ENCODE measurements at places on chromosomes 5 and 9.

DNA sequence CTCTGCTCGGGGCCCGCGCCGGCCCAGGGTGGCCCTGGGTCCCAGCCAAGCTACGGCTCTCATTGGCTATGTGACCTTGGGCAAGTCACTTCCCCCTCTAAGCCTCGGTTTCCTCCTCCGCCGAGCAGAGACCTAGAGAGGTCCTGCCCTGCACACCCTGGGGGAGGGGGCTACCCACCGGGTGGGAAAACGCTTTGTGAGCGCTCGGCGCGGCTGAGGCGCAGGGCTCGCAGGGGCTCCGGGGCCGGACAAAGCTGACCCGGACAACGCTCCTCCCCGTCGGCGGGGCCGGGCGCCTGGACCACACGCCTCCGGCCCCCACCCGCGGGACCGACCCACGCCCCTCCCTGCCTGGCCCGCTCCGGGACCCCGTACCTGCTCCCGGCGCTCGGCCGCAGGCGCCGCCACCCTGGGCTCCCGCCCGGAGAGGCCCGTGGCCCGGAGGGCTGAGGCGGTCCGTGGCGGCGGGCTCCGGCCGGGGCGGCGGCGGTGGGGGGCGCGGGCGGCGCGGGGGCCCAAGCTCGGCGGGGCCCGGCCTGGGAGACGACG is 85.7 kb upstream of the MELK start:
- DNase-seq, result no peak

GRCh38 chr9:99241106-99241505 is 19.0 kb downstream of the SEC61B start:
- no peak for DNase-seq

GRCh38 chr9:131423171-131423581 is 29.3 kb downstream of the PRRC2B start:
- no peak for DNase-seq

GRCh38 chr9:98899408-98900056 is 44.2 kb upstream of the COL15A1 start:
- no peak for DNase-seq

DNA sequence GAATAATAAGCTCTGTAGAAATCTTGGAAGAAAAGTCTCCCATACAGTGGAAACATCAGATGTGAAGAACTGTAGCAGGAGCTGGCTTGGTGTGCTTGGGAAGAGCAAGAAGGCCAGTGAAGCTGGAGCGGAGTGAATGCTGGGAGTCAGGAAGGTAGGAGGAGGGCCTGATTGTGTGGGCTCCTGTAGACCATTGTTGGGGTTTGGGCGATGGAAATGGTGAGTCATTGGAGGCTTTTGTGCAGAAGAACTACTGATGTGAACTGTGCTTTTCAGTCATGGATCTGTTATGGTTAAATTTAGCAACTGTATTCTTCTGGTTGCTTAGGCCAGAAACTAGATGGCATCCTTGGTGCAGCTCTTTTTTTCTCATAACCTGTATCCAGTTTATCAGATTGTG is 2.3 kb downstream of the ICE1 start:
- no peak for DNase-seq

GRCh38 chr5:154999865-155000264 is 13.7 kb upstream of the KIF4B start:
- DNase-seq, result no peak

- no peak for DNase-seq
Measured at GRCh38 chr9:92641092-92641809, 28.7 kb downstream of the IPPK start.

DNA sequence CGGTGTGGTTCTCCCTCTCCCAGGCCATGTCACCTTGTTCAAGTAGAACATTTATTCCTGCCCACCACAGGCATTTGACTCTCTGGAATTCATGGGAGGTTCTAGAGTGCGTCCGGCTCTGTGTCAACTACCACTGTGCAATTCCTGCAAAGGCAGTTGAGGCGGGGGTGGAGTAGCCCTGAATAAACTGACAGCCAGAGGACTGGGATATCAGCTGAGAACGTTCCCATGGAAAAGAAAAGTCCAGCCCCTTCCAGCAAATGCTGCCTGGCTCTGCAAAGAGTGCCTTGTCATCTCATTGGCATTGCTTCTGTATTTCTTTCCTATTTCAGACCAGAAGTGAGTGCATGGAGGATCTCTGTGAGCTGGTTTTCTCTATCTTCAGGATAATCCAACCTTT is 18.9 kb upstream of the MEGF9 start:
- no peak for DNase-seq

GRCh38 chr5:134100283-134101091 is 14.0 kb upstream of the TCF7 start:
- DNase-seq, result no peak

GRCh38 chr5:35044649-35045048 is 3.1 kb downstream of the AGXT2 start:
- DNase-seq, result no peak

- DNase-seq, result no peak
Measured at GRCh38 chr5:39654715-39655114, 229.9 kb upstream of the DAB2 start.

- no peak for DNase-seq
Measured at GRCh38 chr9:5531101-5531882, 21.0 kb downstream of the PDCD1LG2 start.

GRCh38 chr9:108434502-108434901 is 421.3 kb downstream of the ACTL7B start:
- DNase-seq, result no peak

- no peak for DNase-seq
Measured at GRCh38 chr9:18056993-18057369, 417.0 kb upstream of the ADAMTSL1 start.

DNA sequence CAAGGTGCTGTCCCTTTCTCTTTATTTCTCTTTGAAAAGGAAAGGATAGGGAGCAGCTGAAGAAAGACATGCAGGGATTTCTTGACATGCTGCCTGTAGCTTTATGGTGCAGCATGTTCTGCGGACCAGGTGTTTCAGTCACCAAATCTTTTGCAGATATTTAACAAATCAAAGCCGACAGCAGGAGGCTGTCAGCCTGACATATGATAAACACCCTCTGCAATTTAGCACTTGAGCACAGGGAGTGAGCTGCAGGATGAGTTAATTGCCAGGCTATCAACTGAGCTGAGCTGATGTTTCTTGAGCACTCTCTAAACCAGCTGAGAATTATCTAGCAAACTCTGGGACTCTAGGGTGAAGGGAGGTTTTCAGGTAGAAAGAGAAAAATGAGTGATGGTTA is 212.8 kb upstream of the ATP10B start:
- DNase-seq, result no peak

DNA sequence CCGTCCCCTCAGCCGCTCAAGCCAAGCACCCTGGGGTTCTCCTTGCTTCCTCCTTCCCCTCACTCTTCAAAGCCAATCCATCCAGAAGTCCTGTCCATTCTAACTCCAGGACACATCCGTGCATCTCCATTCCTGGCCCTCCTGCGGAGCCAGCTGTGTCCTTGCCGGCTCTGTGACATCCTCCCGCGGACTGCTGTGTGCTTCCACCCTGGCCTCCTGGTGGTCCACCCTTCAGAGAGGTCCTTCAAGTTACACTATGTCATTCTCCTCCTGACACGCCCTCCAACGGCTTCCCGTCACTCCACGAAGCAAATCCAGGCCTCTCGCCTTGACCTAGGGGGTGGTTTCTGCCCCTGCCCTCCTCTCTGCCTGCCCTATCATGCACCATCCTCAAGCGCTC is 13.0 kb upstream of the SCGB3A1 start:
- DNase-seq, result no peak

- no peak for DNase-seq
Measured at GRCh38 chr9:132769906-132770769, 99.9 kb downstream of the GTF3C4 start.

DNA sequence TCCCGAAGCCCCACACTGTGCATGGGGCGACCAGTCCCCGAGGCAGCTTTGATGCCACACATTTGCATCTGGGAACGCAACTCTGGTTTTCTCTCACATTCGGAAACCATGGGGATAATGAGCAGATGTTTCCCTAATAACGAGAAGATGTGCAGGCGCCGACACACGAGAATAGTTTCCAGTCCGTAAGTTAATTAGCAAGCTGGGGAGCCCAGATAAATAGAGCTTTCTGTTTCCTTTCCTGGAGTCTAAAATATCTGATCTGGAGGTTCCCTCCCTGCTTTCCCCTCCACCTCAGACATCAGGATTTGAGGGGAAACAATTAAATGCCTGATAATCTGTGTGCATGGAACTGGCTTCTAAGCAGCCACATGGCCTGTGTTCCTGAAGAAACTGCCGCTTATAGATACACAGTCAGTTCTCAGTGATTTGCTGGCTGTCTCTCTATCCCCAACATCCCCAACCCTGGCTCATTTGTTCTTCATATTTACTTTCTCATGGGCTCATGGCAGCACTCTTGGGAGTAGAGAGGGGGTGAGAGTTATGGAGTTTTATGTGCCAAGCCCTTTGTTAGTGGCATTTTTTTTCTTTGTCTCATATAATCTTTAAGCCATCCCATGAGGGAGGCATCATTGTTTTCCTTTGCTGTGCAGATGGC is 62.8 kb downstream of the PDZD2 start:
- no peak for DNase-seq

DNA sequence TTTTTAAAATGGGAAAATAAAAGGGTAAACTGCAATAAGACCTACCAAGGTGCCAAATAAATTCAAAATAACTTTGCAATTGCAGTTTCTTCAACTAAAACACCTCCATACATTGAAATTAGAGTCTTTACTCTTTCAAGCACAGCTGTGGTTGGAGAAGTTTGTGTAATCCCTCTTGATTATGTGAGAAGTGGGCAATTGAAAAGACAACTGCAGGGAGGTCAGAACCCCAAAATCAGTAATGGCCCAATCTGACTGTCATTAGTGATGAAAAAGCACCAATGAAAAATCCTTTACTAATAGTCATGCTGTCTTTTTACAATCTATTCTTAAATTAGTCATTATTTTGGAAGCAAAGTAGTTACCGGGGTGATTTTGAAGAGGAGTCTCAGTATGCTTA is 116.7 kb upstream of the RGMB start:
- DNase-seq, result no peak

- DNase-seq, result no peak
Measured at GRCh38 chr5:163089926-163090325, 347.5 kb upstream of the CCNG1 start.

DNA sequence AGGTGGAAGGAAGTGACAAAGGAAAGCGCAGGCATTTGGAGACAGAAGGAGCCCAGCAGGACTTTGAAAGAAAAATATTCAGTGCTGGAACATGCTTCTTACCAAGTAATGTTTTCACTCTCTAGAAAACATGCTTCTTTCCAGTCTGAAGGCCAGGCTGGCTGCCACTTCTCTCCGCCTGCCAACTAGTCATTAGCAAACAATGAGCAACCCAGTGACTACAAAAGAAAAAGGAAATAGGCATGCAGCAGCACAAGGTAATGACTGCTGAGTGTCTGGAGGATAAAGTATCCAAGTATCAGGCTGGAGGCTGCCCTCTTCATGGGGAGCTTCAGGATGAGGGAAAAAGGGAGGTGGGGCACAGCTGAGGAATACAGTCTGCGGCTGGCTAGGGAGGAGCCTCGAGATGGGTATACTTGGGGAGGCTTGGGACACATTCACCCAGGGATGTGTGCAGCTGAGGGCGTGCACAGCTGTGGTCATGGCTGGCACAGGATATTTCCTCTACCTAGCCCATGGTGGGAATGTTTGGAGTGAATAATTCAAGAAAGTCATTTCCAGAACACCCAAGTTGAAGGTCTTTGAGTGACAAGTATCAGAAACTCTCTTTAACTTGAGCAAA is 161.5 kb upstream of the KIF2A start:
- DNase-seq, result no peak

GRCh38 chr5:134592141-134592746 is 40.4 kb downstream of the SAR1B start:
- DNase-seq, result no peak

- no peak for DNase-seq
Measured at GRCh38 chr5:80141147-80141671, 106.1 kb downstream of the THBS4 start.

- no peak for DNase-seq
Measured at GRCh38 chr5:68315679-68316271, 100.2 kb downstream of the PIK3R1 start.

- no peak for DNase-seq
Measured at GRCh38 chr5:157607371-157608161, 32.0 kb upstream of the ADAM19 start.

DNA sequence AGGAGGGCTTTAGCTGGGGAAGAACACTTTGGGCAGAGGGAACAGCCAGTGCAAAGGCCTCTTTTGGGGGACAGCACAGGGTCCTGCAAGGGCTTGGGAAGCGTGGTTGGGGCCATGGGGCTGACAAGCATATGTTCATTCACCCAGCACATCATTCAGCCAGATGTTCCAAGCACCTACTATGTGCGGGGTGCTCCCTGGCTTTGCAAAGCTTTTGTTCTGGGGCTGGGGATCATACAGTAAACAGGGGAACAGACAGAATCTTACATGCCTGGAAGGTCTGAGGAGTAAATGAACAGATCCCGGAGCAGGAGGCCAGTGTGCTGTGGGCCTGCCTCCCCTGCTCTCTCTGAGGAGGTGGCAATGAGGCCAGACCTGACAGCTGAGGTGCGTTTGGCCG is 16.7 kb downstream of the PSD2 start:
- DNase-seq, result no peak

GRCh38 chr9:94867281-94867841 is 140.9 kb downstream of the AOPEP start:
- no peak for DNase-seq

GRCh38 chr5:102911973-102912372 is 156.9 kb downstream of the PAM start:
- no peak for DNase-seq

DNA sequence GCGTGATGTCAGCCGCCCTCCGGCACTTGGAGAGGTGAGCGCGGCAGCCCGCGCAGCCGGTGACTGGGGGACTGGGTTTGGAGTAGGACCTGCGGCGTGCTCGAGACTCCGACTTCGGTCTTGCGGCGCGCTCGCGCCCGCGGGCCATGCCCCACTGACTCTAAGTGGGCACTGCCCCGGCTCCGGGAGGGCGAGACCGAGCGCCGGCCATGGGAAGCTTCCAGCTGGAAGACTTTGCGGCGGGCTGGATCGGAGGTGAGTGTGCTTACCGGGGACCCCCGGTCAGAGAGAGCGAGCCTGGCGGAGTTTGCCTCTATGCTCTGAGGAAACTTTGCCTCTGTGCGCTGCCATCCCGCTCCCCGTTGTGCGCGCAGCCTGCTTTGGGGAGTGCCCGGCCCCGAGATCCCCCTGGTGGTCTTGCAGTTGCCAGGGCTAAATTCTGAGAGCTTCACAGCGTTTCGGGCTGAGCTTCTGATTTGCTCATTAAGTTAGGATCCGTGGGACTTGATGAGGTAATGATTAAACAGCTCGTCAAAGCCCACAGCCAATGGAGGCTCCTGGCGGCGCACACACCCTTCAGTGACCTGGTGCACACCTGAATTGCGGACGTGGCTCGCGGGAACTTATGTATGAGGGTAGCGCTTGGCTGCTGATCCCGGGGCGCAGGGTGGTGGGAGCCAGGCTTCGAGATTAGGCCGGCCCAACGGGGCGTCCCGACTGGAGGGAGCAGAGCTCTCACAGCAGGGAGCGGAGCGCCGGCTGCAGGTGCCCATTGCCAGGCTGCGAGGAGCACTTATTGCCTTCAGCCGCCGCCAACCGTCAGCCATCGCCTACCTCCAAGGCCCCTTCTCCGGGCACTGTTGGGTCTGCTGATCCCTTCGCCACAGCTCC is at the start of gene SLC25A48:
SLC25A48 (plus strand) TSS at position 25 of the 891 bp plus-strand sequence; CDS start at position 210, 185 bp downstream.
- DNase-seq, result no peak

Data from cortex of kidney (tissue), 1 donor.